Immature natural killer cell (primary cell): ENCODE measurements at places on chromosomes 3 and 15.
A peak's percentile ranks its signal among the peaks of the same experiment; 100 is the strongest.

- no peak for DNase-seq
Measured at GRCh38 chr3:45979378-45979777, 16.2 kb downstream of the FYCO1 start.

- DNase-seq = no peak
Measured at GRCh38 chr15:79025802-79026201, 64.8 kb downstream of the RASGRF1 start.

DNA sequence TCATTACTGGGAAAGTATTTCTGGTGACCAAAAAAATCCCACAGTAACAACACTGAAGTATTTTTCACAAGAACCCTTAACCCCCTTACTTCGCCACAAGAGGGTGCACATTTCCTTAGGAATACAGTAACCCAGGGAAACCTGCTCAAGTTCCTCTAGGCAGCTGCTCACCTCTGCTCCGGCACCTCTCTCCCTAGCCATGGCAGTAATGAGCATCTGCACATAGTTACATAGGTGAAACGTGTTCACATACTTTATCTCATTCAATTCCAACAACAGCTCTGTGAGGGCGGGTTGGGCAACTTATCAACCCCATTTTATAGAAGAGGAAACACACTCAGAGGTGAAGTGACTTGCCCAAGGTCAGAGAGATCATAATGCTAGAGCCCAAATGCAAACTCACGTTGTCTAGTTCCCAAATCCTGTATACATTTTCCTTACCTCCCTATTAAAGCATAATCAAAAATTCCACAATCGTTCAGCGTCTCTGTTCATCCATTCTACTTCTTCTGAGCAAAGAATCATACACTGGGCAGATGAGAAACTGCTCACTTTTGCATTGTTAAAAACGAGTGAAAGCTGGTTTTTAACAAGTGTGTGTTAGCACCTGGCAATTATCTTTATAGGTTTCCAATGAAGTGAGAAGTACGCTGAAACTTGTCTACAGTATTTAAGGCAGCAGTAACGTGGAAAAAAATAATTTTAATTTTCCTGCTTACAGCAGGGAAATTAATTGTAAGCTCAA is 90.7 kb downstream of the IGF2BP2 start:
- no peak for DNase-seq

- peak; percentile 35 for DNase-seq
Measured at GRCh38 chr15:55222588-55222987, 25.8 kb upstream of the RSL24D1 start.

GRCh38 chr15:74438721-74439316 is 5.1 kb upstream of the SEMA7A start:
- peak; percentile 65 for DNase-seq

- DNase-seq = no peak
Measured at GRCh38 chr3:74603292-74603691, 11.2 kb downstream of the CNTN3 start.

- no peak for DNase-seq
Measured at GRCh38 chr3:42769477-42770131, 3.4 kb downstream of the CCDC13 start.

DNA sequence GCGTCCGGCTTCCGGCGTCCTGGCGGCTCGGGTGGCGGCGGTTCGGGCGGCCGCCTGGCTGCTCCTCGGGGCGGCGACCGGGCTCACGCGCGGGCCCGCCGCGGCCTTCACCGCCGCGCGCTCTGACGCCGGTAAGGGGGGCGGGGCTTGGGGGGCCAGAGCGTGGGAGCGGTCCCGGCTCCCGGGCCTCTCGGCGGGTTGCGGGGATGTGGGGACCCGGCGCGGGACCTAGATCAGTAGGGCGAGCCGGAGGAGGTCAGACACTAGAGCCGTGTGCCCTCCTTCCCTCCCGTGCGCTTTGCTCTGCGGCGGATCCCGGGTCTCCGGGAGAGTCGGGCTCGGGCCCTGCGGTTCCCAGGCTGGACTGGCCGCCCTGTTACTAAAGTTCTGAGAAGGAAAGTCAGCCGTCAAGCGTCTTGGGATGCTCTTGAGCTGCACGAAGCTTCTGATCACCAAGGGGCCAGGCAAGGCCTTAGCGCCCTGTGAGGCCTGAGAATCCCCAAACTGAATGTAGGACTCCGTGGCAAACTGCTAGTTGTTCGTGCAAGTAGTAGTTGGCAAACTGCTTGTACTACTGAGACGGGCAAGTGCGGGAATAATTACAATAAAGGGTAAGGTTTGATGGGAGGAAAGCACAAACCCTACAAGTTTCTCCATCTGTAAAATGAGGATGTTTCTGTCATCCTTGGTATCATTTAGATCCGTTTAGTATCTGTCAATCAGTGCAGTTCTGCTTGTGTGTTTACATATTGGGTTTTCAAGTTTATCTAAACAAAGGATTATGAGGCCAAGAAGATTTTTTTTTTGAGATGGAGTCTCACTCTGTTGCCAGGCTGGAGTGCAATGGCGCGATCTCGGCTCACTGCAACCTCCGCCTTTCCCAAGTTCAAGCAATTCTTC is 587 bp downstream of the PIGX start:
- no peak for DNase-seq

DNA sequence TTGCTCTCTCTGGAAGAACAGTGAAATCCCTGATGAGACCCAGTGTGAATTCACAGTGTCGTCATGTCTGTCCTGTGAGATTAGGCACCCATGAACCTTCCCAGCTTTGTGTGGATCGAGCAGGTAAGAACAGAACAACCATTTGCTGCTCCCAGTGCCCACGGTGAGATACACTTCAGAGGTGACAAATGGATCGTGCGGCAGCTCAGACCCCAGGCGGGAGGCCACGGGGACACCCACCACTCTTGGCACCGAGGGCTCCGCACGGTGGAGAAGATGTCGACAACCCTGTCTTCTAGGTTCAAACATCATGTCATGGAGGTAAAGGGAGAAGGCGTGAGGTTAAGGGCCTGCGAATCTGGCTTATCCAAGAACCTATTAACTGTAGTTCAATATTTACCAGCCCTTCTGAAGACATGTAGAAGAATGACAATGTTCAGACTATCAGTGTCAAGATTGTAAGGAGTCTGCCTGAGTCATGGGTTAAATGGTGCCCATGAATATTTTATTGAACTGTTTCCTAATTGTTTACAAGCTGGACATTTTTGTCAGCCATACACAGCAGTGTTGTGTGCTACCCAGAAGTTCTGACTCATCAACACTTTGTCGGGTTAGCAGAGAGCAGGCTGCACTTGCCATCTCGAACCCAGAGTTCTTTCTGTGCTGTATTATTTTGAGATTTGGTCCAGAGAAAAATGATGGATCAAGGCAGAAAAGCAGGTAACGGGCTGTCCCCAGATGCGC is 15.5 kb upstream of the PCSK6 start:
- DNase-seq = no peak

GRCh38 chr3:107676469-107677309 is 153.9 kb downstream of the BBX start:
- peak; percentile 11 for DNase-seq

- DNase-seq = no peak
Measured at GRCh38 chr3:123706871-123707270, 122.0 kb upstream of the HACD2 start.

DNA sequence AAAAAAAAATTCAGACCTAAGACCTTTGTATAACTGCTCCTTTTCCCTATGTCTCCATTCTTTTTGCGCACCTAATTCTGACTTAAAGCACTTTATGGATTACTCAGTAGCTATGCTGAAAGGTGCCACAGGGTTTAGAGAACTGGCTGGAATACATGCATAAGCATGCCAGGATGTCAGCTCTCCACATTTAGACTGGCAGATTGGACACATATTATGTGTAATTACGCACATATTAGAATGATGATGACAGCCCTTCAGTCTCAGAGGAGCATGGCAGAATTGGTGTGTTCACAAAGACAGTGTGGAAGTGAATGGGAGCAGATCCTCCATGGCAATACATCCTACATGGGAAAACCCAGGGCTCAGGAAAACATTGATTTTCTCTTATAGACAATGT is 108.1 kb upstream of the LSAMP start:
- no peak for DNase-seq
